ENCODE measurements at places on chromosomes 16 and 17. TPM values are rescaled to one million over a fixed set of nuclear protein-coding genes. Genes with fewer than 3 reads are reported as not detected.

DNA sequence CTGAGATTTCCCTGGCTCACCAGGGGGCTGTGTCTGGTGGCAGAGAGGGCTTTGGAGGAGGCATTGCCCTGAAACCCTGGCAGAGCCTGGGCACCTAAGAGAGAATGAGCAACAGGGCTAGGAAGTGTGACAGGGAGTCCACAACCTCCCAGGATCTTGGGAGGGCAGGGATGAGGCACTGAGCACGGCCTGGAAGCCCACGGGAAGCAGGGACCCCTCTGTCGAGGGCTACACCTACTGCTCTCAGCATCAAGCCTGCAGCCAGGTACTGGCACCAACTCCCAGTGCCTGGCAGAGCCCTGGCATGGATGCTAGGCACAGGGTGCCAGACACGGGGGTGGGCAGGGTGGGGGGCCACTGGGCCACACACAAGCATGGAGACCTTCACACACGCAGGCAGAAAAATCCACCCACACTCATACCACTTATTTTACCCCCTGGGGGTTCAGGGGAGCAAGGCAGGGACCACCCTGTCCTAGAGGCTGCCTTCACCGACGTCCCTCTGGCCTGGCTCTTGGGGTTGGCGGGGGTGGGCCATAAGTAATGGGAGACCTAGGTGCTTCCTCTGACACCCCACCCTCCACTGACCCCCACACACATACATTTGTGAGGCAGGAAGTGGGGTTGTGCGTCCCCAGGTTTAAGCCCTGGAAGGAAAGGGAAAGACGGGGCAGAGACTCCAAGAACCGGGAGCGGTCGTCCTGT lies 970 bp upstream of the HSD11B2 start:
- DNase-seq: no peak

CCL15 gene
- not detected for total RNA-seq

GRCh38 chr16:53611179-53611696 lies 92.4 kb downstream of the RPGRIP1L start:
- DNase-seq: no peak

- DNase-seq: no peak
Observed at GRCh38 chr16:84662471-84662870, 14.2 kb downstream of the KLHL36 start.

- no peak for DNase-seq
Observed at GRCh38 chr16:11024333-11025053, 80.1 kb downstream of the CLEC16A start.

DNA sequence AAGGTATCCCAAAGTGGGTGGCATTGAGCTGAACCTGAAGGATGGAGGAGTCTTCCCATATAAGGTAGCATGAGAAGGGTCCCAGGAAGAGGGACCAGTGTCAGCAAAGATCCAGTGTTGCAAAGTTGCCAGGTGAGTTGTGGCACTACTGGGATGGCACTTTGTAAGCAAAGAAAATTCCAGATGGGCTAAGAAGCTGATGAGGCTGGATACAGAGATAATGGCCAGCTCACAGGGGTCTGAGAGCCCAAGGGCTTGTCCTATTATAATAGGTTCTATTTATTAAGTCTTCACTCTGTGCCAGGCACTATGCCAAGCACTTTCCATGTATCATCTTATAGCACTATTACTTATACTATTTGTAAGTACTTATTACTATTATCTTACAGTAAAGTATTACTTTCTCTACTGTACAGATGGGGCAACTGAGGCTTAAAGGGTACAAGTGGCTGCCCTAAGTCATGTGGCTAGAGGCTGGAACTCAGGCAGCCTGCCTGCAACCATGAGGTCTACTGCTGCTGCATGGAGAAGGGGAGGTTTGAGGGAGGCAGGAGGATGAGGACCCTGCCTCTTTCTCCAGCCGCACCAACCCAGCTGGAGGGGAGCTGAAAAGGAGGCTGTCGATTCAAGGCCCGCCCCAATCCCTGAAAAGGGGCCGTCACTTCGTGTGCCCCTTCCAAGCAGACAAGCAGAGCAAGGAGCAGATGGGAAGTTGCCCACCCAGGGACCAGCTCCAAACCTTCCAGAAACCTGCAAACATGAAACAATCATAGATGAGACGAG lies 86.5 kb downstream of the C16orf78 start:
- no peak for DNase-seq

All from breast epithelium (tissue), 4 donors.